ENCODE measurements at places on chromosomes 4 and X.

DNA sequence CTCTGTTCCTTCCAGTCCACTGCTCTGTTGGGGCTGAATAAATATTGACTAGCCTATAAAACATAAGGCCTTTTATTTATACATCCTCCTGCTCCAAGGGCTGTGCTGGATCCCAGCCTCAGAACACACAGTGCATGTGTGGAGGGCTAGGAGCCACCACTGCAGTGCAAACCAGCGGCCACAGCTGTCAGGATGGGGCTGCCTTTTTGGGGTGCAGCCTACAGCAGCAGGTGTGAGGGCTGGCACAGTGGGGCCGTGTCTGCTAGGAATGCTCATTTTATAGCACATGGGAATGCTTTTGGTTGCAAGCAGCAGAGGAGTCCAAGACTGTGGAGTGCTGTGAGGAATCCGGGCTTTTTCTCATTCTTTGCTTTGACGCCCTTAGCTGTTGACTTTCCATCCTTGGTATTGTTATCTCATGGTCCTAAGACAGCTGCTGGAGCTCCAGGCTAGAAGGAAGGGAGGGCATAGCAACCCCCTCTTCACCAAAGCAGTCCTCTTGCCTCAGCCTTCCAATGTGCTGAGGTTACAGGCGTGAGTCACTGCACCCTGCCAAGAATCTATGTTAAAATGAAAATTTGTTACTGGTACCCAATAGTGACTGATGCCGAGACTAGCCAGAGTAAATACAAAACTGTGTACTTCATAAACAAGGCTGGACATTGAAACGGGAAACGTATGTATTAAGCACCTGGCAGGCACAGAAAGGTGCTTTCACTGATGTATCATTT lies 334.3 kb upstream of the GATB start:
- DNase-seq = no peak

DNA sequence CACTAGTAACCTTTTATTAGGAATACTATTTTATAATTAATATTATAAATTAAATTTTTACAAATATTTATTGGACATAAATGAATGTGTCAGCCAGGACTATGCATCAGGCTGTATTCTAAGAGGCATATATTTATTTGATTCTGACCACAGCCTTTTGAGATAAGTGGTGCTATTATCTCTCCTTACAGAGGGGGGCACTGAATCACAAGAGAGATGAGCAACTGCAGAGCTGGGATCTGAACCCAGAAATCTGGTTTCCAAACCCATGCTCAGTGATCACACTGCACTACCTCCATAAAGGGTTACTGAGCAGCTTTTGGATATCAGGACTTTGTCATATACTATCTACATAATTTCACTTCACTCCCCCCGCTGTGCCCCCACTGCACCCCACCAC lies 322.0 kb downstream of the TMA16 start:
- no peak for DNase-seq

- no peak for DNase-seq
Measured at GRCh38 chrX:20280938-20281337, 14.2 kb upstream of the RPS6KA3 start.

- no peak for DNase-seq
Measured at GRCh38 chrX:124518885-124519284, 172.5 kb downstream of the SH2D1A start.
